Activated T-cell treated with anti-CD3 and anti-CD28 coated beads, Interleukin-2, amount 50 U/mL, for 48 hours (primary cell): ENCODE measurements at places on chromosomes 1 and 21.

- DNase-seq: no peak
Observed at GRCh38 chr21:18801468-18801867, 397.9 kb upstream of the TMPRSS15 start.

GRCh38 chr1:211637066-211637465 lies 38.4 kb downstream of the NEK2 start:
- no peak for DNase-seq

DNA sequence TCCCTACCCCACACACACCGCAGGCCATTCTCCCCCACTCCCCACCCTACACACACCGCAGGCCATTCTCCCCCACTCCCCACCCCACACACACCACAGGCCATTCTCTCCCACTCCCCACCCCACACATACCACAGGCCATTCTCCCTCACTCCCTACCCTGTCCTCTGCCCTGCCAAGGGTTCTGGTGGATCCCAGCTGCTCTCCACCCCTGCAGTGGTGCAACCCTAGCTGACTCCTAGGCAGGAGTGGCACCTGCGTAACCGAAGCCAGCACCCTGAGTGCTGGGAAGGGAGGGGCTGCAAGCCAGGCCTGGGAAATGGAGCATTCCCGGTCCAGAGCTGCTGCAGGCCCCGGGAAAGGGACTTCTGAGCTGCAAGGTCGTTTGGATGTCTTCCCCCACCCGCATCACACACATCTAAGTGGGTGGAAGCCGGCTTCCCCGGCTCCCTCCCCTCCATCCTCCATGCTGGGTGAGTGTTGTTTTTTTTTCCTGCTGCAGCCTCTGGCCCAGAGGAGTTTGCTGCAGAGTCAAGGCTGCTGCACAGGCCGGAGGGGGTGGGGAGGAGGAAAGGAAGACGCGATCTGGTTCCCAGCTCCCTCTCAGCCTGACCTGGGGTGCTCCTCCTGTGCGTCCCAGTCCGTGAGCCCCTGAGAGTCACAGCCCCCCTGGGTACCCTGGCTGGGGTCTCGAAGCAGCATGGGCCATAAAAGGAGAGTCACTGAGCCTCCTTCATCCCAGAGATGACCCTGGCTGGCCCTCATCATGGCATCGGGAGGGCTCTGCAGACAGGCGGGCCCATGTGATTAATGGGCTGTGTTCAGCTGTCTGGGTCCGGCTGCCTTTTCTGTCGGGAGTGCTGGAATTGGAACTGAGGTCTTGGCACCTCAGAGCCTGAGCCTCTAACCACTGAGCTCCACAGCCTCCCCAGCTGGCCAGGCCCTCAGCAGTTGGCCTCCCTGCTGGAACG lies 16.1 kb downstream of the H6PD start:
- no peak for DNase-seq

GRCh38 chr1:150268340-150268704 lies 494 bp downstream of the APH1A start:
- DNase-seq: peak; percentile 62

DNA sequence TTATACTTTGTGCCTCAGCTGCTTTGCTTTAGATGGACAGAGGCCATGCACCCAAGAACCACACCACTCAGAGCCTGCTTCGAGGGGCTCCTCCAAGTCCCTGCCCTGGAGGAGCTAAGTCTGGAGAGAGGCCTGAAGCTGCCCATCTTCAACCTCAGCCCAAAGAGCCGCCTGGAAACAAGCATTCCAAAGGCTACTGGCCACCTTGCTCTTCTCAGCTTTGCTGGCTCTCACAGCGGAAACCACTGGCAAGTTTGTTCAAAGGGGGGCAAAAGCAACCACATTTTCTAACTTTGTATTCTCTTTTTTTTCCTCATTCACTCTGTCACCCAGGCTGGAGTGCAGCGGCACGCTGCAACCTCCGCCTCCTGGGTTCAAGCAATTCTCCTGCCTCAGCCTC lies 23.2 kb downstream of the VPS26C start:
- DNase-seq: no peak

- DNase-seq: no peak
Observed at GRCh38 chr1:59819566-59820438, 5.1 kb downstream of the HOOK1 start.

GRCh38 chr1:170511038-170511437 lies 20.9 kb upstream of the GORAB start:
- DNase-seq: no peak

GRCh38 chr1:87790756-87791155 lies 462.1 kb downstream of the LMO4 start:
- no peak for DNase-seq

- no peak for DNase-seq
Observed at GRCh38 chr1:86233403-86233802, 76.8 kb upstream of the COL24A1 start.

DNA sequence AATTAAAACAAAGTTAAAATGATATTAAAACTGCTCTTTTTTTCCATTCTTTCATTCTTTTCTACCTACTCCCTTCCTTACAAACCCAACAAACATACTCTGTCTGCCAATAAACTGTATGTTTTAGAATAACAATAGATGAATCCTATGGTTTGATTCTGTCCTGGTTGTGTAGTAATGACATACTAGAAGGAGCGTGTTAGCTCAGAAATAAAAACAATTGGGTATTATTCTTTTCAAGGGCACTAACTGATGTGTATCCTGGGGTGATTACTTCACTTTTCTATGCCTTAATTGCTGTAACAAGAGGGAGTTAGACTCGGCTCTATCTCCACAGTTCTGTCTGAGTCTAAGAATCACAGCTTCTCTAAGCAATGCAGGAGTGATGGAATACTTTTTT lies 194.4 kb downstream of the GIPC2 start:
- no peak for DNase-seq

- DNase-seq: no peak
Observed at GRCh38 chr1:106080608-106081325, 975.7 kb upstream of the PRMT6 start.

DNA sequence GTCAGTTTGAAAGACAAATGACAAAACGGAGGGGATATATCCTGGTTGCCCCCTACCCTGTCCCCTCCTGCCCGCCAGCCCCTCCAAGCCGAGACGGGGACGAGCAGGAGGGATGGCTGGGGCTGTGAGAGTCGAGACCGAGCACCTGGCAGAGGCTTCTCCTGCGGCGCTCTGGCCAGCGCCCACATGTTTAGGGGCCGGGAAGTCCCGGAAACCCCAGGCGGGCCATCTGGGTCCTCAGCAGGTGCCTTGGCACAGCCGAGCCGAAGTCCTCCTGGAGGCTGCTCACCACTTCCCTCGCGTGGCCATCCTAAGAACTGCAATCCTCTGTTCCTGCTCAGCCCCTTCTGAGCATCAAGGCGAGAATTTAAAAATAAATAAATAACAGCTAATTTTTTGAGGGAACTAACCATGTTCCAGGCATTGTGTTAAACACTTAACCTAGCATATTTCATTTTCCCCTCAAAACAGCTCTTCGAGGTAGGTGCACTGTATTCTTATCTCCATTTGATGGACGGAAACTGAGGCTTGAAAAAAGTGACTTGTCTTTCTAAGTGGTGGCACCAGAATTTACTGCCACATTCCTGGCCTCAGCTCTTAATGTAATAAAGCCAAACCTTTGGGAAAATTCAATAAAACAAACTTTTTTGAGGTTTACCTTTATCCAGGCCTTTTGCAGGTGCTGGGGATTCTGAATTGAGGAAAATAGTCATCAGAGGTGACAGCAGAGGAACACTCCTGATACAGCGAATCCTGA lies 3.5 kb upstream of the RIMS3 start:
- peak; percentile 91 for DNase-seq

DNA sequence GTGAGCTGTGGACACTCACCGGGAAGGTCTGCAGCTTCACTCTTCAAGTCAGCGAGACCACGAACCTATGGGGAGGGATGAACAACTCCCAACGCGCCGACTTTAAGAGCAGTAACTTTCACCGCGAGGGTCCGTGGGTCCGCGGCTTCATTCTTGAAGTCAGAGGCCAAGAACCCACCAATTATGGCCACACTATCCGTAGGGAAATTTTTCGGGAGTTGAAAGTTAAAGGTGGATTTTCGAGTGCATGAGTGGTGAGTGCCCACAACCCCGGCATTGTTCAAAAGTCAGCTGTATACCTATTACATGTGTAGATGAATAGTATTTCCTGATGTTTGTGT lies 19.7 kb downstream of the EXOC8 start:
- no peak for DNase-seq

- DNase-seq: no peak
Observed at GRCh38 chr1:217188280-217189237, 442.3 kb downstream of the GPATCH2 start.

DNA sequence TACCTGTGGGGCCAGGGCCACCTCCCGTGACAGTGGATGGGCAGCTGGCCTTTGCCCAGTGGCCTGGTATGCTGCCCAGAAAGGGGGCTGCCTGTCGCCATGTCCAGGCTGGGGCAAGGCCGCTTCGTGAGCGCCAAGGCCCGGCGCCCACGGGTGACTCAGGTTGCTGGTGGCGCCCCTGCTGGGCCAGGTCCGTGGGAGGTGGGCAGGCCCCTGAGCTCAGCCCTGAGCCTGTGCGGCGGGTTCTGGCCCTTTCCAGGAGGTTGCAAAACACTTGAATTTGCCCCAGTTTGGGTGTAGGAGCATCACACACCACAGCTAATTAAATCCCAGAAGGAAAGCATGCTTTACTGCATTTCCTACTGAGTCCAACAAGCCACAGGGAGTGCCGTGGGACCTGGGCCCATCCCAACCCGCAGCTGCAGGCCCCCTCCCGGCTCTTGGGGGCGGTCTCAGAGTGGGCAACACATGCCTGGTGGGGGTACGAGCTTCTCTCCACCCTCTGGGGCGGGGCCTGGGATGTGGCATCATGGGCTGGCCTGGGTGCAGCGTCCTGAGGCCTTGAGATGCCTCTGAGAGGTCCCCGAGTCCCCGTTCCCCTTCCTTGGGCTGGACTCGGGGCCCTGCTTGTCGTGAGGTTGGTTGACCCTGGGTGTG lies 159.8 kb downstream of the PEX14 start:
- no peak for DNase-seq

DNA sequence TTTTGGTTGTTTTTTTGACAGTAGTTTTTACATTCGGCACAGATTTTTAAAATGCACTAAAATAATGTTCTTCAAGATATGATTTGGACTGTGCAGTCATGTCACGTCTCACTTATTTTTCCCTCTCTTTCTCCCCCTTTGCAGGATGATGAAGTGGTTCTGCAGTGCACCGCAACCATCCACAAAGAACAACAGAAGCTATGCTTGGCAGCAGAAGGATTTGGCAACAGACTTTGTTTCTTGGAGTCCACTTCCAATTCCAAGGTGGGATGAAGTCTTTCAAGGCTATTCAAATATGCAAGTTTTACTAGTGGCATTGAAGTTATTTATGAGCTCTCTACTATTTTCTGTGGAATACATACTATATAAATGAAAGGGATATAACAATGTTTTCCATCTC lies 228.4 kb downstream of the RYR2 start:
- DNase-seq: no peak

DNA sequence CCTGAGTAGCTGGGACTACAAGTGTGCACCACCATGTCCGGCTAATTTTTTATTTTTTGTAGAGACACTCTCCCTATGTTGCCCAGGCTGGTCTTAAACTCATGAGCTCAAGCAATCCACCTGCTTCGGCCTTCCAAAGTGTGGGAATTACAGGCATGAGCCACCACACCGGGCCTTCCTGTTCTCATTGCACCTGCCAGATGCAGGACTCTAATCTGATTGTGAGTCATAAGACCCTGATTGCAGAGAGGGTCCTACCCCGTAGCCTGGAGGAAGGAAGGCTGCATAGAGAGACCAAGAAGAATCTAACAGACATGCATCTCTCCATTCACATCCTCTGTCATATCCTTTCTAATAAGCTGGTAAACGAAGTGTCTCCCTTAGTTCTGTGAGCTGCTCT lies 19.5 kb upstream of the CGN start:
- no peak for DNase-seq

GRCh38 chr1:208149776-208150514 lies 94.2 kb downstream of the PLXNA2 start:
- no peak for DNase-seq
